ENCODE measurements at places on chromosomes 4 and X.
A peak's percentile ranks its signal among the peaks of the same experiment; 100 is the strongest.

DNA sequence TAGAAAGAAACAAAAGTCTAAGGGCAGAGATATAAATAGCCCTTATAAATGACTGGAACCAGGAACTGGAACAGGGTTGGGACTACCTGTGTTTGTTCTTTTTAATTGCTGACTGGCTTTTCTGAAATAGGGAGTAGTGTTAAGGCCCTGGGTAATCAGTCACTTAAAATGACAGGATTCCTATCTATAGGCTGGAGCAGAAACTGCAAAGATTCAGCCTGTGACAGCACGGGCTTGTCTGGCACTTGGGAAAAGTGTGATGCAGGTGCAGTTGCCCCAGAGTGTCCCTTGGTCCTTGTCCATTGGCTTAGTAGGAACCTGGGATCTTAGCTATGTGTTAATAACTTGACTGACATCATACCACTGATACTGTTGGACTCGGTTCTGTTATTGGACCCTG, 14.7 kb upstream of the PLAC8 start:
- DNase-seq = no peak

- no peak for DNase-seq
Observed at GRCh38 chr4:187417721-187418120, 577.9 kb upstream of the ZFP42 start.

GRCh38 chrX:41491267-41492004, 44.3 kb downstream of the NYX start:
- DNase-seq = no peak

GRCh38 chr4:38728631-38729141, 54.1 kb downstream of the TLR10 start:
- no peak for DNase-seq

DNA sequence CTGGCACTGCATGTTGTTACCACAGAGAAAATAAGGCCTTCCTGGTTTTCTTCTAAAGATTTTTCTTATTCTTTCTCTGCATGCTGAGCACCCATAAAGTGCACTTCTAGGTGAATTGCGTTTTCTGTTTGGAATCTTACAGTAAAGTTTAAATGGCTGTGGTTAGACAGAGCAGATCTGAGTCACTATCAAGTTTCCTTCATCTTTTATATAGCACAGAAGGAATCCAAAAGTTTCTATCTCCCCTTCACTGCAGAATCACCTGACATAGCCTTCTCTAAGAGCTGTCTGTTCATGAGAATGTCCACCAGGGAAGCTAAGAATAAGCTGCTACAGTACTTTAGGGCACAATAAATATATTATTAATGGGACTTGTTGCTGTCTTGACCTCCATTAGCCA, 455.5 kb upstream of the FAM241A start:
- no peak for DNase-seq

DNA sequence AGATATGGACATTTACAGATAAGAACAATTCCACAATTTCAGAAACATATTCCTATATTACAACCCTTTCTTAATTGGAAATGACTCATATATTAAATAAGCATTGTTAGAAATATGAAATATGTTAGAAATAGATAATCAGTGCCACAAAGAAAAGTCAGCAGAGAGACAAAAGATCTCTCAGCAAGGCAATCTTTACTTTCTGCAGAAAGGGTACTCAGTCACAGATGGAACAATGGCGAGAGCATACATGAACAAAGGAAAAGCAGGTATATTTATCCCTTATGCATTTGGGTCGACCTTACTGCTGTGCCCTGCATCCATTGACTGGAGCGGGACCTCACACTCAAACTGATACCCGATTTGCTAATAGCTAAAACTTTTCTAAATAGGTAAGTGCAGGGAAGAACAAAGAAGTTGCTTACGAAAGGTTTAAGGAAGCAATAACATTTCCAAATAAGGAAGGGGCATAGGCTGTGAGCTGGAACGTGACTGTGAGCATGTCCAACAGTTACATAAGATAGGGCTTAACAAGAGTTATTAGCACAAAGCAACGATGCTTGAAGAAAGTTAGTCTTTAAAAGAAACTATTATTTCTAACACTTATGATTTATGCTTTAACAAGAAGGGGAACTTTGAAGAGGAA, 40.8 kb downstream of the MGARP start:
- no peak for DNase-seq

GRCh38 chr4:82900066-82900410, 497 bp upstream of the THAP9 start:
- no peak for DNase-seq

DNA sequence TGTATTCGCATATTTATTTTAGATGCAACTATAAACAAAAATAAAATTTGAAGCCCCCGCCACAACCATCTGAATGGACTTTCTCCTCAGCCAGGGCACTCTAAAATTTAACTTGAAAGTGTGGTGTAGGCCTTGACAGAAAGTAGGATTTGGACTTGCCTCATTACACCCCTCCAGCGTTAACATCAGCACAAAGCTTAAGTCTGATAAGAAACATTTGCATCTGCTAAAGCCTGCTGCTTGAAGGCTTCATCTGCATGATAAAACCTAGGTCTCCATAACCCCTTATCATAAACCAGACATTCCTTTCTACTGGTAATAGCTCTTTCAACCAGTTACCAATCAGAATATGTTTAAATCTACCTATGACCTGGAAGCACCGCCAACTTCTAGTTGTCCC, 1046.5 kb downstream of the FAT4 start:
- no peak for DNase-seq

GRCh38 chr4:5206016-5206790, 154.9 kb downstream of the STK32B start:
- no peak for DNase-seq

DNA sequence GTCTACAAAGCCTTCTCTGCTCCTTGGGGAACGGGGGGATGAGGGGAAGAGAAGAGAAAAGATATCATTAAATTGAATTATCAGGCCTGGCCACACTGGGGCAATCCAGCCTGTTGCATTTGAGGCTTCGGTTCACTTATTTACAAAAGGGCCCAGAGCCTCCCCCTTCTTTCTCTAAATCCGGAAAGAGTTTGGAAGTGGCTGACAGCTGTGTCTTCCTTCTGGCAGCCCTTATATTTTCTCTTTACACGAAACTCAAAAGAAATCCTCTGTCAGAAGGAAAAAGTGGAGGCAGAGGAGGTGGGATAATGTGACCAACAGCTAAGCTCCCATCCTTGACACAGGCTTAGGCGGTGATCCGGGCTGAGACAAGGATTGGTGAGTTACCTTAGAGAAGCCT, 158.3 kb upstream of the TAPT1 start:
- no peak for DNase-seq

- no peak for DNase-seq
Observed at GRCh38 chr4:5024673-5025072, 5.4 kb upstream of the CYTL1 start.

- no peak for DNase-seq
Observed at GRCh38 chrX:21756785-21757529, 959 bp downstream of the SMPX start.

- DNase-seq = no peak
Observed at GRCh38 chr4:165514739-165515138, 135.9 kb downstream of the CPE start.

DNA sequence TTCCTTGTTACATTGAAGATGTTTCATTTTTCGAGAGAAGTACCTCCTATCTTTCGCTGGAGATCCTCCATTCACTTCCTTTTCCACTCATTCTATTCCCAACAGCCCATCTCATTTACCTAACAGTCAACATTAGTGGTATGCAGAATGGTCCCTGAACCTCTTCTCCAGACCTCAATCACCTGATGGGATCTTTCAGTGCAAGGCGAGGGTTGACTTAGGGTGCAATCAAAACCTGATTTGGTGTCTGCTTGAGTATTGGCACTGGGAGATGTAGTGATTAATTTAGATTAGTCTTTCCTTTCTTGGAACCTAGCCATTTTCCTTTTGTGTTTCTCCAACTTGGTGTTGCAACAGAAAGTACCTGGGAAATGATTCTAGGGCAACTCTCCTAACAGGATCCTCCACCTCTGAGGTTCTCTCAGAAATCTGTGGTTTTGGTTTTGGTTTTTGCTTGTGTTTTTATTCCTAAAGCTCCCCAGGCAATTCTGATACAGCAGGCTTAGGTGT, 18.4 kb downstream of the DDX3X start:
- no peak for DNase-seq

GRCh38 chrX:41085512-41085877, 250 bp downstream of the USP9X start:
- DNase-seq = peak; percentile 75

DNA sequence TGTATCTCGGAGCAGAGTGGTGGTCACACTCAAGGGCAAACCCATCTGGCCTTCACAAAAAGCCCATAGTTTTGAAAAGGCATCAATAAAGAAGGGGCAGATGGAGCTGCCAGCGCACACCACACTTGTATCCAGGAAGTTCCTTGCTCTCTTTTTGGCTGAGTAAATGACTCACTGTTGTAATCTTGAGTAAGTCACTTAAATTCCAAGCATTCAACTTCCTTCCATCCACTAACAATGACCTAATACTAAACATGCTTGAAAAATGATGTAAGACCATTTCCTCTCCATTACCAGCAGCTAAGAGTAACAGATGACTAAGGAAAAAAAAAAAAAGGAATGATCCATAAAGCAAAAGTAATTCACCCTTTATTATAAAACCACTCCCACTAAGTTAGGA, 32.4 kb upstream of the MYOZ2 start:
- DNase-seq = no peak

DNA sequence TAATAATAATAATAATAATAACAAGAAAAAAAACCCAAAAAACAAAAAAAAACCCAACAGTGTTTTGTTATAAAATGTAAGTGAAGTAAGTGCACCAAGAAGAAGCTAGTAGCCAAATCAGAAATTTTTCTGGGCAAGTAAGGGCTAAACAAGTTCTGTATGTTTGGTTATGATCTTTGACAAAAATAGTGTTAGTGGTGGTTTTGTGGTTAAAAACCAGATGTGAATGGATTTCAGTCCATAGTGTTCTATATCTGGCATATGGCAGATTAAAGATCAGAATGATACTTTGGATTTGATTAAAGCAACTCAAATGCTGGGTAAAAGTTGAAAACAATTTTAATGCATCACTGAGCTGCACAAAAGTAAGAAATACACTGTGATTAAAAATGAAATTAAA, 116.5 kb upstream of the NDST4 start:
- DNase-seq = no peak

DNA sequence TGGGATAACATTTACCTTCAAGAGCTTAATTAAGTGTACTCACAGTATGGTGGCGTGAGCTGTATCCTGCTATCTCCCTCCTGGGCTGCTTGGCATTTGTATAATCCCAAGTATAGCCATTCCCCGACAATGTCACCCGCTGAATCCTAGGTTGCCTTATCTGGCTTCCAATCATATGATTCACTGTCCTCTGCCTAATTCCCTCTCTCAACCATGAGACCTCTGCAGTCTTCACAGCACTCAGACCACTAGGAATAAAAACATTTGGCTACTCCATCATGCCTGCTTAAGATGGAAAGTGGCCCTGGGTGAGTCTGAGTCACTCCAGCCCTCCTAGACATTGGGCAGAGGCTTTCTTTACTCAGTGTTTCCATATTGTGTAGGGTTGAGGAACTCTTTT, 28.9 kb upstream of the WDFY3 start:
- DNase-seq = no peak

- DNase-seq = no peak
Observed at GRCh38 chrX:45751156-45751555, 550.5 kb upstream of the DIPK2B start.

DNA sequence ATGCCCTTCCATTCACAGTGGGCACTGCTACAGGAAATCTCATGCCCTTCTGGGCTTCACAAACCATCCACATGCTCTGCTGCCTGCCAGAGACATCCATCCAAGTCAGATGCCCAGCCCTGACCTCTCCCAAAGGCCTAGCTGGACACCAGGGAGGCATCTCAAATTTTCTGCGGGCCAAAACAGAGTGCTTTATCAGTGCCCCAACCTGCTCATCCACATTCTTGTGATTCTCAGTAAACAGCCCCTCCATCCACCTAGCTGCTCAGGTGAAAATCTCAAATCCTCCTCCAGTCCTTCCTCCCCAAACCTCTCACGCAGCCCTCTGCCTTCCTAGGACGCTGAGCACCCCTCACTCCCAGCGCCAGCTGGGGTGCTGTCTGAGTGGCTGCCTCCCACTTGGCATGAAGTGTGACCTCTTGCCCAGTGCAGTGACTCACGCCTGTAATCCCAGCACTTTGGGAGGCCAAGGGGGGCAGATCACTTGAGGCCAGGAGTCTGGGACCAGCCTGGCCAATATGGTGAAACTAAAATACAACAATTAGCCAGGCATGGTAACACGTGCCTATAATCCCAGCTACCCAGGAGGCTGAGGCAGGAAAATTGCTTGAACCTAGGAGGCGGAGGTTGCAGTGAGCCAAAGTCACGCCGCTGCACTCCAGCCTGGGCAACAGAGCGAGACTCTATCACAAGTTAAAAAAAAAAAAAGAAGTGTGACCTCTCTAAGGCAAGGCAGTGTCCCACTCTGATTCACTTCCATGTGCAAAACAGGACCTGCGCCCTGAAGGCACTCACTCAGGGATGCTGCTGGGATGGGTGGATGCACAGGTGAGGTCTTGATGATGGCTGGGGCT, 1.7 kb upstream of the AFAP1 start:
- DNase-seq = no peak

- DNase-seq = no peak
Observed at GRCh38 chr4:110411574-110412011, 64.4 kb upstream of the ENPEP start.

DNA sequence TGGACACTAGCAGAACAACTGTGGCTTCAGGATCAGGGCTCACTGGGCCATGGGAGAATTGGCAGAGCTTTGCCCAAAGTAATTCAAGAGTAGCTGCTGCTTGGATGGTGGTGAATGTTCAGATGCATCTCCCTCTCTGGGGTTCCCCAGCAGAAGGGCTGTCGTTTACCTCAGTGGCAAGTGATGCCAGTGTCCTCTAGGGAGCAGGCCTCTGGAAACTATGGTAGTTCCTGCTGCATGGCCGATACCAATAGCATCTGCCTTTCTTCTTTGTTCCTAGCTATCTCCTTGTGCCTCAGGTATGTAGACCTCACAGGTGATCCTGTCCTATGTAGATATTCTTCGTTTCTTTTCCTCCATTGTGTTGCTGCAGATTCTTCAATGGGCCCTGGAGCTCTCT, 26.4 kb downstream of the HMGB2 start:
- DNase-seq = no peak

DNA sequence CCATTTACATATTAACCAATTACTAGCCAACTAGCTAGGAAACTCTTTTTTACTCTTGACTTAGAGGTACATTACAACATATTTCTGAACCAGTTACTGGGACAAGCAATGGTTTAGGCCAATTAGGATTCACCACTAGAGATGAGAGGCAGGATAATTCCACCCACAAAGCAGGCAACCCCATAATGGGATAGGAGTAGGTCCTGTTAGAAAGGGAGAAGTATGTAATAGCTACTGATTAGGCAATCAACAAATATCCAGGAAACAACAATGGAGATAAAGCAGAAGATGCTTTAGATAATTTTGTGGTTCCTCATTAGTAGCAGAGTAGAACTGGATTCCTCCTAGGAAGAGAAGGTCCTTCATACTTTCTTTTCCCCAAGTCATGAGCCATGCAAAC, 173.8 kb upstream of the GLRA2 start:
- no peak for DNase-seq

GRCh38 chr4:23746027-23746426, 143.8 kb downstream of the PPARGC1A start:
- no peak for DNase-seq
